ENCODE measurements at places on chromosomes 12 and 14. TPM values are rescaled to one million over a fixed set of nuclear protein-coding genes. Genes with fewer than 3 reads are reported as not detected.
A peak's percentile ranks its signal among the peaks of the same experiment; 100 is the strongest.

ANO2 gene
- not detected for total RNA-seq

SLC24A4 gene
- total RNA-seq, result not detected

SLC6A13 gene
- not detected for total RNA-seq

B4GALNT1 gene
- 1.4 TPM for total RNA-seq

GNB3 gene
- total RNA-seq, result 0.54 TPM

SERPINA9 gene
- not detected for total RNA-seq

DPPA3 gene
- total RNA-seq, result not detected

KRT78 gene
- total RNA-seq, result not detected

FAM90A1 gene
- 0.30 TPM for total RNA-seq

- peaks cover 5% of the 10 kb centered on the region for H3K36me3 ChIP-seq
- DNase-seq, result no peak
- H3K27me3 ChIP-seq, result no peaks in the 10 kb centered on the region
- H3K27ac ChIP-seq, result no peak overlapping the region
- peaks cover 7% of the 10 kb centered on the region for H3K4me1 ChIP-seq
Measured at GRCh38 chr12:121284551-121285390, 11.7 kb downstream of the CAMKK2 start.

DNA sequence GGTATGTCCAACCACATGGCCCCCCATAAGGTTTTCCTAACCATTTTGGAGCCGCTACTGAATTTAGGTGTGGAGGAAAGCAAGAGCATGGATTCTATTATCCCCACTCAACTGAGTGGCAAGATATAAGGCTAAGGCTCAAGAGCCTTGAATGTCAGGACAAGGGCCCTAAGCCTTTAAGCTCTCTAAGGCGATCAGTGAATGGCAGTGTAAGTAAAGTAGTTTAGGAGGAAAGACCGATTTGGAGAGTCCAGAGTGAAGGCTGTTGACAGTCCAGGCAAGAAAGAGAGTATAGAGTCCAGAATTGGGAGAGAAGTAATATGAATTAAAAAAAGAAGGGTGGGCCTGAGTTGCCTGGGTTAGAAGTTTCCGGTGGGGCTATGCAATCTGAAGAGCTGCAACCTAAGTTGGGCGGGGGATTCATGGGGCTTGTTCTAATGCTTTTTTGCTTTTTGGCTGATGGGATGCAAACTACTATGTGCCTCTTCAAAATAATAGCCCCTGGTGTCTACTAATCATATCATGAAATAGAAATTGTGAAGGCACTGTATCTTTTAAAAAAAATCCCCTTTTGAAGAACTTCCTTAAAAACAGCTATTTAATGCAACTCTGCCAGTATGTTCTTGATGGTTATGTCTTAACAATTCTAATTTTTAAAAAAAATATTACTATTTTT is at the start of gene SPIC:
Gene SPIC (plus strand): TSS at position 626 of the 676 bp plus-strand sequence. CDS start 1,569 bp downstream, outside the sequence.
- H3K27ac ChIP-seq, result no peak within 1 kb of the TSS
- H3K36me3 ChIP-seq, result no peaks in the 10 kb centered on the region
- H3K4me1 ChIP-seq, result no peaks in the 10 kb centered on the region
- no peaks in the 10 kb centered on the region for H3K27me3 ChIP-seq
- DNase-seq, result no peak

DNA sequence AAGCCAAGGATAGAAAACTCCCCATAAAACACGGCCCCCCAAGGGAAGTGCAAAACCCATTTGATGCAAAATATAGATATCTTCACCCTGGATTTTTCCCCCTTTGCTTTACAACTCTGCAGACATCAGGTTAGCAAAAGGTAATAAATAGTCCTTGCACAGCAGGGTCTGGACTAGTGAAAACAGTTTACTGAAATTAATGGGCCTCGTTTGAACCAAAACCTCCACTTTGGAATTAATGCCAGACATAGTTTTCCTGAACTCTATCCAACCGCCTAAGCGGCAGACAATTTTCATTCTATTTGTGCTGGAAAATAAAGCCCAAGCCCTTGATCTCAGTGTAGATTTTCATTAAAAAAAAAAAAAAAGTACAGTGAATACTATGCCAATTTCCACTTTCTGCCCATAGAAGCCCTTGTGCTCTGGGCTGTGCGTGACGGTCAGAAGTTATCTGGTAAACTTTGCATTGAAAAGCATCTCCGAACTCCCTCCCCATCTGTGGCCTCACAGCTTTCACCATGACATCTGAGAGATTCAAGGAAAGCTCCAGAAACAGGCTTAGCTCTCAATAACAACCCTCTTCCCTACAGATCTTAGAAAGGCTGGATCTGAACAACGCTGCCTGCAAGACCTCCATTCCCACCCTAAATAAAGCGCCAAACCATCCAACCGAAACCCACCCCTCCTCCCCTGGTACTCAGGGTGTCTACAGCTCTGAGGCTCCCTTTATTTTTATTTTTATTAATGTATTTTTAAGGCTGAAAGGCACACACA is 11.0 kb upstream of the IRF2BPL start:
- no peak for DNase-seq
- no peaks in the 10 kb centered on the region for H3K36me3 ChIP-seq
- peaks cover 85% of the 10 kb centered on the region for H3K4me1 ChIP-seq
- H3K4me3 ChIP-seq, result peak overlapping the region; percentile 77
- no peaks in the 10 kb centered on the region for H3K27me3 ChIP-seq

- H3K4me3 ChIP-seq, result no peak overlapping the region
- H3K27me3 ChIP-seq, result no peaks in the 10 kb centered on the region
- H3K4me1 ChIP-seq, result no peaks in the 10 kb centered on the region
- no peak for DNase-seq
- H3K36me3 ChIP-seq, result peaks cover 11% of the 10 kb centered on the region
- H3K27ac ChIP-seq, result no peak overlapping the region
Measured at GRCh38 chr12:111519083-111519482, 80.0 kb downstream of the ATXN2 start.

DNA sequence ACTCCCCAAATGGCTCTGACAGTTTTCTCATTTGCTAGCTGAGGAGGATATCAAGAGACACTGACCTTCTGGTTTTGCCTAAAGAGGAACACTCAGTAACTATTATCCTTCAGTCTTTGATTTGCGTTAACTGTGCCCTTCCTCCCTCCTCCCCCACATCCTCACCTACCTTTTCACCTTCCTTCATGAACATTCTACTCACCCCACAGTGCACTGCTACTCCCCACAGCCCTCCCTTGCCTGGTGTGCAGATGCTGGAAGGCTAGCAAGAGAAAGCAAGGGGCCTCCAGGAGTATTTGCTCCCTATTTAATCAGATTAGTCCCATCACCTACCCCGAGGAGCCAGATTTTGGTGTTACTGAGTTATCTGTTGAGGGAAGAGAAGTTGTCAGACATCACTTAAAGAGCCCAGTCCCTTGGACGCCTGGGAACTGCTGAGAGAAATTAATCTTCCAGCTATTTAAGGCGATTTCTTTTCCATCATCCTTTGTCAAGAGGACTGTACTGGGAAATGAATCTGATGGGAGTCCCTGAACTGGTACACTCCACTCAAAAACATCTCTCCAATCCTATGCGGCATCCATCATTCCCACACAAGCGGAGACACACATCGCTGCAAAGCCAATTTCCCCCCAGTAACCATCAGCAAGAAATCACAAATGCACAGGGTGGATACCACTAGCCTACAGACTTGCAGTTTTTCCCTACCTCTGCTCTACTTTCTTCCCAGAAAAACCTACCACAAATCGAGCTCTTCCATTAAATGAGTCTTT is 11.5 kb downstream of the PSMB5 start:
- H3K36me3 ChIP-seq, result peaks cover 42% of the 10 kb centered on the region
- no peak for DNase-seq
- H3K4me1 ChIP-seq, result peaks cover 65% of the 10 kb centered on the region

DNA sequence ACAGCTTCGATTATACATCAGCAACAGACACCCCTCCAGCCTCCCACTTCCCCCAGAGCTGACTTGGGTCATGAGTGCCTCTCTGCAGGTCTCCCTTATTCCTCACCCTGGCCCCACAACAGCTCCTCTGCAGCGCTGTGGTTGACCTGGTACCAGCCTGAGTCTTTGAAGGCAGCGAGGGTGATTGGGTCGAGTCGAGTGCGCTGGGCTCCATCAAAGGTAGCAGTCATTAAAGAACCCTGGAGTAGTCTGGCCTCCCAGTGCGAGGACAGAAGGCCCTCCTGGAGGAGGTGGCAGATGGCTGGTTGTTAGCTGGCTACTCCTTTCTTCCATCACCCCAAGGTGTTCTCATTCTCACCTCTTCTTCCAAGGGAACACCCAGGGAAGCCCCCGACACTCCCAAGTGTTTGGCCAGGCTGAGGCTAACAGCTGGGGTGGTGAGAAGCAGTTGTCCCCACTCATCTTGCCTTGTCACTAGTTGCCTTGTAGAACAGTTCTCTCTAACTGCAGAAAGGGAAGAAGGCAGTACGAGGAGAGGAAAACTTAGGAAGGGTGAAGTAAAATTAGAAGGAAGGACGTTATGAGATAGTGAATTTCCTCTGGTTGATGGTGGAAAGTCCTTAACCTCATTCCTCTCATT is 2.7 kb downstream of the CIROP start:
- H3K4me1 ChIP-seq, result peaks cover 8% of the 10 kb centered on the region
- no peak for DNase-seq
- H3K27me3 ChIP-seq, result no peaks in the 10 kb centered on the region
- H3K36me3 ChIP-seq, result peaks cover 15% of the 10 kb centered on the region
- H3K27ac ChIP-seq, result no peak overlapping the region

- H3K4me3 ChIP-seq, result no peak overlapping the region
- no peaks in the 10 kb centered on the region for H3K36me3 ChIP-seq
- DNase-seq, result no peak
- peaks cover 60% of the 10 kb centered on the region for H3K27me3 ChIP-seq
- H3K4me1 ChIP-seq, result no peaks in the 10 kb centered on the region
Measured at GRCh38 chr12:49954863-49955830, 4.6 kb downstream of the AQP2 start.

- no peaks in the 10 kb centered on the region for H3K4me1 ChIP-seq
- no peak overlapping the region for H3K27ac ChIP-seq
- H3K4me3 ChIP-seq, result no peak overlapping the region
- no peaks in the 10 kb centered on the region for H3K27me3 ChIP-seq
- no peak for DNase-seq
- no peaks in the 10 kb centered on the region for H3K36me3 ChIP-seq
Measured at GRCh38 chr12:59036347-59036746, 116.0 kb upstream of the LRIG3 start.

DNA sequence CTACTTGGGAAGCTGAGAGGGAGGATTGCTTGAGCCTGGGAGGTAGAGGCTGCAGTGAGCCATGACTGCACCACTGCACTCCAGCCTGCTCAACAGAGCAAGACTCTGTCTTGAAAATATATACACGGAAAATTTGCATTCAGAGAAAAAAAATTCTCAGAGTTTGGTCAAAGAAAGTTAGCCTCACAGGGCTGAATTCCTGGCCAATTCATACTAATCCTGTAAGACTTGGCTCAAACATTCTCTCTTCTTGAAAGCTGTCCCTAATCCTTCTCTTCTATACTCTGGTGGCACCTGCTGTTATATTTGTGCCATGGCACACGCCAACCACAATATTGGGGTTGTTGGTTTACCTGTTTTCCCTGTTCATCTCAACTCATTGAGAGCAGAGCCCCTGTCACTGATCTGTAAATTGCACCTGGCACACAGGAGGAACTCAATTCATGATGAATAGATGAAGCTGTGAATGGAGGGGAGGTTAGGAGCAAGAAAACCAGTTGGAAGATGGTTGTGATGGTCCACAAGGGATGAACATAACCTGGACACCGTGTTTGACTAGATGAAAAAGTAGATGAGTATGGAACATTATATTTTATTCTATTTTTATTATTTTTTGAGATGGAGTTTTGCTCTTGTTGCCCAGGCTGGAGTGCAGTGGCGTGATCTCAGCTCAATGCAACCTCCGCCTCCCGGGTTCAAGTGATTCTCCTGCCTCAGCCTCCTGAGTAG is 36.8 kb upstream of the SPTSSA start:
- H3K36me3 ChIP-seq, result no peaks in the 10 kb centered on the region

DNA sequence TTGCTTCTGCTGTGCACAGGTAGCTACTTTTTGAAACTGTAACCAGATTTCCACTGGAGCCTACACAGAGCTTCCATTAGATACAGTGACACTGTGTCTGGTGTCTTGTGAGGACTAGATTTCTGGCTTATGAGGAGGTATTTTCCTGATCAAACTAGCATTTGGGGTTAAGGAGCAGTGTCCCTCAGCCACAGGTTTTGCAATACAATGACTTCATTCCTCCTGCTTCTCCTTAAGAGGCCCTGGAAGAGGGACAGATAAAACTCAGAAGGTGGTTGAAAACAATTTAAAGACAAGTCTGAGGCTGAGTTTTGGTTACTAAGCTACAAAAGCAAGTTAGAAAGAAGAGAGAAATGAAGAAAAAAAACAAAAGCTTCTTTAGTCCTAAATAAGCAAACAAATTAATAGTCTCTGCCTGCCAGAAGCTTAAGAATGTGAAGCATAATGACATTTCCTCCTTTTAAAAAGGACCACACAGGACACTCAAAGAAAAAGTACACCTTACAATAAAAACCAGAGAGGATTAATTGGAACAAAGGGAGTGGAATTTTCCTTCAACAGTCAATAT is 53.0 kb downstream of the PKP2 start:
- DNase-seq, result no peak
- H3K27ac ChIP-seq, result no peak overlapping the region
- H3K4me1 ChIP-seq, result no peaks in the 10 kb centered on the region
- H3K27me3 ChIP-seq, result peaks cover 3% of the 10 kb centered on the region

DNA sequence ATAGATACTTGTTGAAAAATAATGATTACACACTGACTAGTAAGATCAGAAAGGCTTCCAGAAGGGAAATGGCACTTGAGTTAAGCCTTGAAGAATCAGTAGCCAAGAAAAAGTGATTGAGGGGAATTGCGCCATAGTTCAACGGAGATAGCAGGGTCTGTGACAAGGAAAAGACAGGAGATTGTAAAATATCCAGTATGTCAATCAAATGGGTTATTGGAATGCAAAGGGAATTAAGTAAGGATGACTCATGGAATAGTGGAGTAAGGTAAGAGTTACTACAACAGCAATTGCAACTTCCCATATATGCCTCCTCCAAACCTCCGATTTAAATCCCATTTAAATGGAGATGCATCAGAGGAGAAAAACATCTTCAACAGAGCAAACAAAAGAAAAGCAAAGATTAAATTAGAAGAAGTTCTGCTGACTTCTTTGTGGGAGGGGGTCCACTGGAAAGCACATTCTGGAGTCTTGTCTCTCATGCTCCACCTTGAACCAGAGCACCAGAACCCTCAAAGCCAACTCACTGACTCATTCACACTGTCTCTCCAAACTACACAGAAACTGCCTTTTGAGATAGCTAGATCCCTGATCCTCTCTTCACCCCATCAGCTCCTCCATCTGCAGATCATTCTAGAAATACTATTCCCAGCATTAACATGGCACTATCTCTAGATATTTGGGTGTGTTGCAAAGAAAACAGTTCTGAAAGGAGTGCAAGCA is 138.2 kb downstream of the NUAK1 start:
- no peak overlapping the region for H3K4me3 ChIP-seq
- H3K4me1 ChIP-seq, result no peaks in the 10 kb centered on the region
- peaks cover 2% of the 10 kb centered on the region for H3K27me3 ChIP-seq
- no peak for DNase-seq

DNA sequence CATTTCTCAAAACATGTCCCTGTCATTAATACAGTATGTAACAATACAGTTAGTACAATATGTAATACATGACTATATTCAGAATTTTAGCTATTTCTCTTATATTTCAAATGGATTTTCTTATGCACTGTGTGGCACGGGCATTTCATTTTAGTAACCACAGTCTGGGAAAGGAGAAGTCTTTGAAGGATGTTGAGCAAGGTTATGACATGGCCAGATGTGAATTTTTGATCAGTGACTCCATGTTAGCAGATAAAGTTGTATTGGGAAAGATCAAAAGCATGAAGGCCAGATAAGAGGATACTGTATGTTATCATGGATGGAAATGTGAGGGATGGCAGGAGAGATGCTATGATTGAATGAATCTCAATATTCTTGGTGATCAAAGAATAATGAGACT is 285.2 kb downstream of the NAV3 start:
- H3K4me3 ChIP-seq, result no peak overlapping the region
- no peaks in the 10 kb centered on the region for H3K27me3 ChIP-seq
- H3K36me3 ChIP-seq, result no peaks in the 10 kb centered on the region
- H3K4me1 ChIP-seq, result no peaks in the 10 kb centered on the region
- no peak for DNase-seq

Data from activated naive CD4-positive, alpha-beta T cell treated with anti-CD3 and anti-CD28 coated beads for 36 hours (primary cell).